D721Med (cell line): ENCODE measurements at places on chromosomes 1 and 21.

DNA sequence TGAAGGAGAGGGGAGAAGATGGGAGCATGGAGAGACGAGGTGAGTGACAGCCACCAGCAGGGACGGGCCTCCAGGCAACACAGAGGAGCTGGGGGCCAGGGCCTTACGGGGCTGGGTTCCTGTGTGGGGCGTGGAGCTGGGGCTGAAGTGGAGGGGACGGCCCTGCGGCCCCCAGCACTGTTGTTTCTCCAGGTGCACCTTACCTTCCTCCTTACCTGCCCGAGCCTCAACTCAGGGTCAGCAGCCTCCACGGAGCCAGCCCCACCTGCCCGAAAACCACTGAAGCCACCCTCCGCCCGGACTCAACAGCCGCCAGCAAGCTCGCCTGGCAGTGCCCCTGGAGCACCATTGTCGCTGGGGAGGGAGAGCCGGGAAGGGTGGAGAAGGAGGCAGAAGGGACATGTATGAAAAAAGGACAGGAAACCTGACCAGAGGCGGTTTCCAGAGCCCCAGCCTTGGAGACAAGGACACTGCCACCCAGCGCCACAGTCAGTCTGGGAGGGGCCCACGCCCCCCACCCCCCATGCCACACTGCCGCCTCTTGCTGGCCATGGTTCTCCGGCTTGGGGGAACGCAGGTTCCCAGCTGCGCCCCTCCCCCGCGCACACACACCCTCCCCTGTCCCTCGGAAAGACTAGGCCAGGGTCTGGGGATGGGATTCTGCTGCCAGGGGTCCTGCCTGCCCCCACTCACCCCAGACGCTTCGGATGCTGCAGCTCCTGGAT lies 10.6 kb downstream of the PLA2G2F start:
- DNase-seq: no peak

GRCh38 chr1:107965110-107965991 lies at the start of gene VAV3:
TSS of gene VAV3 (minus strand) at chr1:107965180. CDS start at chr1:107964869, 311 bp downstream.
- DNase-seq: peak; percentile 81

GRCh38 chr1:98205291-98206017 lies 284.6 kb upstream of the DPYD start:
- no peak for DNase-seq

DNA sequence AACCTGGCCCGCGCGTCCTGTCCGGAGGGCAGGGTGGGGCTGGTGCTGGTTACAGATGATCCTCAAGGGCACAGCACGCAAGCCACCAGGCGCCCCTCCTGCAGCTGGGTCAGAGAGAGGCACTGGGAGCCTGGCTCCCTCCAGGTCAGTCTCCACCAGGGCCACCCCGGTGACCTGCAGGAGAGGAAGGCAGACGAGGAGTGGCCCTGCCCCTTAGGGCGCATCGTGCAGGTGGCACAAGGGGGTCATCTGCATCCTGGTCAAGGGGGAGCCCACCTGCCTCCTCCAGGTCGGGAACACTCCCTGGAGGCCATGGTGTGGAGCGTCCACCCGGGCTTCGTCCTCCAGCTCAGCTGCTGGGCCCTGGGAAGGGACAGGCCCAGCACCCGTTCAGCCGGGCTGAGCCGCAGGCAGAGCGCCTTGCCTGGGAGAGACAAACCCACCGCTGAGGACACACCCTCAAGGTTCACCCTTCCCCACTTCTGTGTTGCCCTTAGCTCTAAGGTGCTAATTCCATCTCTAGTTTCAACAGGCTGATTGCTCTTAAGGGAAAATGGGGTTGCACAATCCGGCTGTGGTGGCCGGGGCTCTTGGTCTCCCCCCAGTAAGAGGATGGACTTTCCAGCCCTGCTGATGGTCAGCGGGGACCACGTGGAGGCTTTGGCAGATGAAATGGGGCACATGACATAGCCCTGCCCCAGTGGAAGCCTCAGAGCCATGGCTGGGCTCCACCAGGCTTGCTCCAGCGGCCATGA lies 63.2 kb downstream of the SIK1 start:
- DNase-seq: no peak

DNA sequence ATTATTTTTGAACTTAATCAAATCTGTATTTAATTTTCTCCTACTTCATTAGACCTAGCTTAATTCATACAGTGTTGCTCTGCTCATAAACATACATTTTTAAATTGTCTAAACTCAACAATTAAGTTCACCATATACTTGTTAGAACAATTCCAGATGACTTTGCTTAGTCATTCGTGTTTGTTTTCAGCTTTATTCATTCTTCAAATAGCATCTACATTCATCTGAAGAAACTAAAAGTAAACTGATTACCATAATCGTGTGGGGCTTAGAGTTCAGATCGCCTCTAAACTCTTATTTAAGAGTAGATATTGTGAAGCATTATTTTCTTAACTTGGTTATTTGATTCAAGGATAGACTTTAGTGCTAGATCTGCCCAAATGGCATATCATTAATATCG lies 34.4 kb downstream of the KLHL20 start:
- no peak for DNase-seq

DNA sequence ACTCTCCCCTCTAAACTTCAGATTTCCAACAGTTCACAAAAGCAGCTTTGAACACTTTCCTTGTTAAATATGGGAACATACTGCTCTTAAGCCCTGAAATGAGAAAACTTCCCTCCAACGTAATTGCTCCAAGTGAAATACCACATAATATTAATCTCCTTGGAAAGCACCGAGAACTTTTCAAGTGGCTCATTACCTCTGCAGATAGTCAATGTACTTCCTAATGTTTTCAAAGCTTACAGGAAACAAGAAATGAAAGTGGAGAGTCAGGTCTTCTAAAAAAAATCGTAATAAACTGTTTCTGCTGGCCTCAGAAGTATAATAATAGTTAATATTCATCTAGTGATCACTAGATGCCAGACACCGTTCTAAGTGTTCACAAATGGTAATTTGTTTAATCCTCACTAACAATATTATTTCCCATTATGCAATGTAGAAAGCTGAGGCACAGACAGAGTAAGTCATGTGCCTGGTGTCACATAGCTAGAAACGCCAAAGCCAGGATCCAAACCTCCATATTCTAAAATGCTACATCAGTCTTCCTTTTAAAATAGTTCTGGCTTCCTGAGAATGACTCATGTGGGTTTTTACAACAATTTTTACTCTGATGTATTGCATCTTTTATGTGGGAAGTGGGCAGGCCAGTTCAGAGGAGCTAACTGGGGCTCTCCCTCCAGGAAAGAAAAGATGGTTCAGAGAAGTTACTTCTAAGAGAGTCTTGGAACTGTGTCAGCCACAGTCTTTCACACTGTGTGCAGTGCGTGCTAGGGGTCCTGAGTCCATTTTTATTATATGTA lies 177.2 kb downstream of the PLPPR4 start:
- DNase-seq: no peak

DNA sequence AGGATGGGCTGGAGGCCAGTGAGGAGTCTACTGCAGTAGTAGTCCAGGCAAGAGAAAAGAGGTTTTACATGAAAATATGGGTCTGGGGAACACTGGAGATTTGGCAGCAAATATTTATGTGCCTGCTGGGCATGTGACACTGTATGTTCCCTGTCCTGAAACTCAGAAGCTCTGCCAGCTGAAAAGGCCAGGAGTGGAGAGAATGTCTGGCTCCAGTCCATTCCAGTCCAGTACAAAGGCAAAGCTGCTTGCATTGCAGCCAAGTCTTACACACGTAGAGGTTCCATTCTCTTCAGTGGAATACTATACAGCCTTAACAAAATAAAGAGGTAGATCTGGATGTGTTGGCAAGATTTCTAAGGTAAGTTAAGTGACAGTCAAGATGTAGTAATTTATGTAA lies 7.5 kb upstream of the YBX1 start:
- no peak for DNase-seq

- DNase-seq: no peak
Measured at GRCh38 chr1:85274969-85275453, 1.4 kb downstream of the BCL10 start.

GRCh38 chr1:31689854-31690253 lies 14.0 kb downstream of the COL16A1 start:
- no peak for DNase-seq

DNA sequence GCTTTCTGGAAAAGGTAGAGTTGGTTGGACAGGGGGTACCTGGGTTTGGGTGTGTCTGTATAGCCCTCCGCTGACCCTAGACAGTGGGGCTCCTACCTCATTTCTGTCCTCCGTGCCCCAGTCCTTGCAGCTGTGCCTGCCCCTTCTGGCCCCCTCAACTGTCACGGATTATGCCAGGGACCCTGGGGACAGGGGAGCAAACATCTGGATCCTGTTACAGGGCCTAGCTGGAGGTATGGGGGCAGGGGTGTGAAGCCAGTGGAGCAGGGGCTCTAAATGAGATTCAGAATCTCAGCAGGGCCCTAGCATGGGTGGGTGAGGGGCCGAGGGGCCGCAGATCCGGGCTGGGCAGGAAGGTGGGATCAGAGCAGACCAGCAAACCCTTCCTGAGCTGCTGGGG lies 81.0 kb downstream of the TAS1R2 start:
- DNase-seq: no peak

DNA sequence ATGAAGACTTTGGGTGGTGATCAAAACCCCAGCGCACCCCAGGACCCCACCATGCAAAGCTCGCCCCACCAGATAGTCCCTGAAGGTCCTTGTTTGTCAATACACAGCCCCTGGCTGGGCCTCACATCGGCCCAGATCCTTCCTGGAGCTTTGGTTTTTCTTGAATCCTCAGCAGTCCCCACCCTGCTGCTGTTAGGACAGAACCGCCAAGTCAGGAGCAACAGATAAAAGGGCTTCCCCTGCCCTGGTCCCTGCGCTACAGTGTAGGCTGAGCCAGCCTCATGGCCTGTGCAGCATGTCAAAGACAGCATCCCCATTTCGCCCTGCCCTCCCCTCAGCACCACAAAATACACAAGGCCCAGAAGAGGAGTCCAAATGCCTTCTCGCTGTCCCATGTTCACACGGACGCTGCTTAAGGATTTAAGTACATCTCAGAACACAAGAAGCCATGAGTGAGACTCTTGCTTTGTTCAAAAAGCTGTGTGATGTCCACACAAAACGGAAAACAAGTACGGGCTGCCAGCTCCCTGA lies 65.7 kb downstream of the PSMG1 start:
- no peak for DNase-seq

- no peak for DNase-seq
Measured at GRCh38 chr1:12580054-12580887, 37.7 kb downstream of the DHRS3 start.

- DNase-seq: no peak
Measured at GRCh38 chr1:232319072-232319471, 310.9 kb downstream of the SIPA1L2 start.

- DNase-seq: no peak
Measured at GRCh38 chr1:156121457-156121856, 6.9 kb downstream of the LMNA start.

- no peak for DNase-seq
Measured at GRCh38 chr1:244324176-244324883, 127.4 kb downstream of the ADSS2 start.

DNA sequence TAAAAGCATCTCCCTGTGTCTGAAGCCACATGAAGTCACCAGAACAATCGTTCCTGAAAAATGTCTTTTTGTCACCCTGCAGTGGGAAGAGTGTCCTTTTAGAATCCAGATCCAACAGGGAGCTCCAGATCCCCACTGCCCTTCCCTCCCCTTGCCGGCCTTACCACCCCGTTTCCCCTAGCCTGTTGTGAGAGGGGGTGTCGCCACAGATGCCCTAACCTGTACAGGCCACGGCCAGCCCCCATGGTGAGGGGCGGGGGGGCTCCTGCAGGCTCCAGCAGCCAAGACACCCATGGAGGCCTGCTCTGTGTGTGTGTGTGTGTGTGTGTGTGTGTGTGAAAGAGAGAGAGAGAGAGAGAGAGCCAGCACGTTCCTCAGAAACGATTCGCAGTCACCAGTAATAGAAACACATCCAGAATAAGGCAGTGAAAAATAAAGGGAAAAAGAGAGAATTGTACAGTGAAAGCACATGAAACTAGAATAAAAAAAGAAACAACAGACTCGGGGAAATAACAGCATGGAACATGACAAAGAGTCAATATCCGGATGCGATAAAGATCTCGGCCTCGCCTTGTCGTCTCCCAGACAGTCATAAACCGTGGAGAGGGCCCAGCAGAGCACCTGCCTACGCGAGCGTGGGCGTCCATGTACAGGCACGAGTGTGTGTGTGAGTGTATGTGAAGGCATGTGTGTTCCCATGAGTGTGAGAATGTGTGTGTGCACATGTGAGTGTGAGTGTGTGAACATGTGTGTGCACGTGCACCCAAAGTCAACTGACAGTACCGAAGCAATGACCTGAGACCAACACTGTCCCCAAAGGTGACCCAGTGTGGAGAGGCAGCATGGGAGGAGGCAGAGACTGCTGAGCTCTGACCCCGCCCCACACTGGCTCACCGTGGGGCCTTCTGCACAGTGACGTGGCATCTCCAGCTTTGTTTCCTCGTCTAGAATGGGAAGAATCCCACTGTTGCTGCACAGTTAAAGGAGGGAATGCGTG lies 303.8 kb downstream of the NPHP4 start:
- no peak for DNase-seq

GRCh38 chr1:111988377-111988742 lies 1.1 kb downstream of the KCND3 start:
- DNase-seq: no peak

- DNase-seq: no peak
Measured at GRCh38 chr21:41973861-41974751, 20.3 kb upstream of the C2CD2 start.

DNA sequence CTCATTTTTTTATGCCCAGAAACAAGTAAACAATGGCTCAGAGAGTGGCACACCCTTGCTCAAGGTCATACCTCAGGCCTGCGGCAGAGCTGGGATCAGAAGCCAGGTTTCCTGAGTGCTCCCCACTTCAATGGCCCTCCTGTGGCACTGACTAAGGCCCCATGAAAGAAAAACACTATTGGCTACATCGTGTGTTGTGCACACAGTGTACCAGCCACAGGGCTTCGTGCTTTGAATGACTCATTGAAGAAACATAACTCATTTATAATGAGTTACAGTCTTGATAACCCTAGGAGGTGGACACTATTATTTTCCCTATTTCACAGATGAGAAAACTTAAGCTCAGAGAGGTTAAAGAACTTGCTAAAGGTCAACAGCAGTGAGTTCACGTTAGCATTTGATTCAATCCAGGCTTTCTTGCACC lies 91.2 kb downstream of the TRABD2B start:
- no peak for DNase-seq

DNA sequence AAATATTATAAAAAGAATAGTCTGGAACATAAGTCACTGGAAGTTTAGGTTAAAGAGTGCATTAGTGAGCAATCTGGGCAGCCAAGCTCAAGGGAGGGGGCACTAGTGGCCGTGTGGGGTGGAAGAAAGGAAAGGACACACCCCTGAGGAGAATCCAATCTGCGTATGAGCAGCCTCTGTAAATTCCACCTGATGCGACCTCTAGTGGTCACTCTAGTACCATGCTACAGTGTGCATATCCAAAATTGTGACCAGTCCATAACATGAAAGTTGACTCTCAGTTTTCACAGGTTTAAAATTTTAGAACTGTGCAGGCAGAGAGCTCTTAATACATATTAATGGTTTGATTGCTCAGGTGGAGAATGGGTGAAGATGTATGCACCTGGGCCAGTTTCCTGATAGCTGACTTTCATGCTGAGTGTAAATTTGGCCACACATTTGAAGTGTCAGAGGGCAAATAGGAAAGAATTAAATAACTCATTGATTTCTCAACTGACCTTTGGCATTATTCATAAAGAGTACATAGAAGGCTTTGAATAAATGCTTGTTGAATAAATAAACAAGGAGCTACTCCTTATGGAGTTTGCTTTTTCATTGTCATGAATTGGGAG lies 105.9 kb upstream of the C21orf91 start:
- DNase-seq: no peak
